Fibroblast of lung (primary cell): ENCODE measurements at places on chromosomes 7 and 10.

- no peak for DNase-seq
- peaks cover 3% of the 10 kb centered on the region for H3K36me3 ChIP-seq
- H3K4me1 ChIP-seq, result no peaks in the 10 kb centered on the region
- H3K27me3 ChIP-seq, result no peaks in the 10 kb centered on the region
These were observed 210.4 kb downstream of the PRPF18 start for GRCh38 chr10:13797164-13797563.

DNA sequence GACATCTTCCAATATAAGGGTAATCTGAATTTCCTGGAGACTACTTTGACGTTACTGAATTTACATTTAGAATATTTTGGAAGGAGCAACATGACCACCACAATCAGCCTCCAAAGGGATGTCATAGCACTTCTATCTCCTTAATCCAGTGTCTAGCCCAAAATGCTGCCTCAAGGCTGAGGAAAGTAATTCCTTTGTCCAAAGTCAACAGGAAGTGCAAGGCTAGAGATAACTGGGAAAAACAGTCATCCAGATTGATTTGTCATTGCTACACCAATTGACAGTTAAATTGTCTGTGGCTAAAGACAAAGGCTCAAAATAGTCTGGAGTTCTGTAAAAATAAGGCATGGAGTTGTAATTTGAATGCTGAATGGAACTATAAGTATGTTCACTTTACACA is 3.9 kb upstream of the TFPI2 start:
- H3K27me3 ChIP-seq, result no peaks in the 10 kb centered on the region
- H3K36me3 ChIP-seq, result no peaks in the 10 kb centered on the region
- no peak overlapping the region for H3K4me3 ChIP-seq
- H3K27ac ChIP-seq, result no peak overlapping the region

- H3K36me3 ChIP-seq, result no peaks in the 10 kb centered on the region
- no peaks in the 10 kb centered on the region for H3K4me1 ChIP-seq
- peak; percentile 62 for DNase-seq
- peak overlapping the region; percentile 84 for H3K27ac ChIP-seq
These were observed 613 bp downstream of the OAT start for GRCh38 chr10:124417895-124418725.

GRCh38 chr10:116857156-116857555 is 7.9 kb downstream of the ENO4 start:
- no peak overlapping the region for H3K4me3 ChIP-seq
- DNase-seq, result no peak
- H3K36me3 ChIP-seq, result no peaks in the 10 kb centered on the region
- H3K4me1 ChIP-seq, result no peaks in the 10 kb centered on the region

- H3K27me3 ChIP-seq, result no peaks in the 10 kb centered on the region
- H3K27ac ChIP-seq, result no peak overlapping the region
- no peaks in the 10 kb centered on the region for H3K4me1 ChIP-seq
- DNase-seq, result no peak
- H3K36me3 ChIP-seq, result no peaks in the 10 kb centered on the region
These were observed 199.5 kb downstream of the GPAM start for GRCh38 chr10:111984057-111984456.
